Articular chondrocyte of knee joint (primary cell): ENCODE measurements at places on chromosomes 6 and 20. TPM values are rescaled to one million over a fixed set of nuclear protein-coding genes. Genes with fewer than 3 reads are reported as not detected.

The FAM83C gene
- under 0.01 and 0.11 TPM in 2 replicates for total RNA-seq

The RAB5IF gene
- 65.8 and 73.6 TPM in 2 replicates for total RNA-seq

The TULP1 gene
- not detected in 2 replicates for total RNA-seq

The UBE2C gene
- 17.1 and 17.3 TPM in 2 replicates for total RNA-seq

The BANF2 gene
- total RNA-seq, result not detected in 2 replicates

The ZHX3 gene
- total RNA-seq, result 41.2 and 49.1 TPM in 2 replicates

The PPP1R16B gene
- total RNA-seq, result 0.22 TPM in 1 of 2 replicates, not detected in the other

The PNLDC1 gene
- total RNA-seq, result 0.26 and 0.65 TPM in 2 replicates

The GPSM3 gene
- total RNA-seq, result 0.86 and 1.0 TPM in 2 replicates

The BIRC7 gene
- total RNA-seq, result not detected in 2 replicates

The GABBR1 gene
- total RNA-seq, result 13.7 and 19.1 TPM in 2 replicates
